ENCODE measurements at places on chromosomes 2 and 18.

- DNase-seq = peak; percentile 78
Measured at GRCh38 chr2:241161646-241162281, 11.5 kb downstream of the PPP1R7 start.

GRCh38 chr18:70622622-70623419 lies 334.0 kb downstream of the SOCS6 start:
- DNase-seq = no peak

DNA sequence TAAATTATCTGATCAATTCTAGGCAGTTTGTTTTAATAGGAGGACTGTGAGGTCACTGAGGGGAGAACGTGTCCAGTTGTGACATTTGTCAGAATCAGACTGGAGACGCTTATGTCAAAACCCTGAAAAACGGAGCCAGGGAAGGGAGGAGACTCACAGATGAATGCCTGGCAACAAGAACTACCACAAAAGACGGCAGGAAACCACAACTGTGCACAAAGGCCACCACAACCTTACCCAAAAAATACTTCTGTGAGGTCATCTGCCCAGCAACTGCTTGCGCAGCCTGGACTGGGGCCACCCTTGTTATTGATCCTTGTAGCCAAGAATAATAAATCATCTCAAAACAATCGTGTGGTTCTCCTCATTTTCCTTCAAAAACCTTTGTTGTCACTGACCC lies 173.0 kb upstream of the ALKAL2 start:
- no peak for DNase-seq

GRCh38 chr18:74840492-74841167 lies 243.0 kb downstream of the ZNF407 start:
- peak; percentile 85 for DNase-seq

DNA sequence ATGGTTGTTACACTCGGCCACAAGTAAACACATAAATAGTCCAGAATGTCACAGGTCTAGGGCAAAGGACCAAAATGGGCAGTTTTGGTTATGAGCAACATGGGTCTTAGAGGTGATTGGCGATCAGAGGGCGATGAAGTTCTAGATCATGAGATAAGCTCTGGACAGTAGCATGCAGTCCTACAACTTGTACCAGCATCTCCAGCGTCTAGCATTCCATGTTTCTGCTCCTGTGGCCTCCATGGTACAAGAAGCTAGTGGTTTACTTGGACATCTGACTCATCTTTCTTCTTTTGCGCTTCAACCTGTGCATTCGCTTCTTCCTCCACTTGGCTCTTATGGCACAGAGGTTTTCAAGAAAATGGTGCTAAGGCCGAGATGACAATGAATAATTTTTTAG lies 8.9 kb upstream of the MMADHC start:
- DNase-seq = no peak

DNA sequence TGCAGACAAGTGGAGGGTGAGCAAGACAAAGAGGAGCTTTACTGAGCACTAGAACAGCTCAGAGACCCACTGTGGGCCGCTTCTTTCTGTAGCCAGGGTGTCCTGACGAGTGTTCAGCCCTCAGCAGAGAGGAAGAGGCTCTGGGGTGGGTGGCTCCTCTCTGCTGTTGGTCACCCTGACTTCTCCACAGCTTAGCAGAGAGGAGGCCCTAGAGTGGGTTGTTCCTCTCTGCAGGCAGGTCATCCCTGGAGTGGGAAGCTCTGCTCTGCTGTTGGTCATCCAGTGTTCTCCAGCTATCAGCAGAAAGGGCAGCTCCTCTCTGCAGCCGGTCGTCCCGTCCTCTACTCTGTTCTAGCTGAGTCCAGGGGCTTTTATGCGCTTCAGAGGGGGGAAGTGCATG lies 286.5 kb downstream of the ICOS start:
- no peak for DNase-seq

DNA sequence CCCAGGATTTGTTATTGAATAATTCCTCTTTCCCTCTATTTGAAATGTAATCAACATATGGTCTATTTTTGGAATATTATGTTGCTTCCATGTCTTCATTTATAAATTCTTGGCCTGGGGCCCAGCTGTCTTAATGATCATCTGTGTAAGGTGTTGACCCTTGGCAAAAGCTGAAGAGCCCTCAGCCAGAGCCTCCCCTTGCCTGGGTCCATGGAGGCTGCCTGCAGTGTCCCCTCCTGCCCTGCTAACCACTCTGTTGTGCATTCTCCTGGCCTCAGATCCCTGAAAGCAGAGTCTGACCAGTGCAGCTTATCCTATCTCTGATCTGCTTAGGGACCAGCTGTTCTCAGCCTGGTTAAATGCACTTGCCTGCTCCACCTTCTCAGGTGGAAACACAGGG lies 226.1 kb upstream of the APCDD1 start:
- no peak for DNase-seq

DNA sequence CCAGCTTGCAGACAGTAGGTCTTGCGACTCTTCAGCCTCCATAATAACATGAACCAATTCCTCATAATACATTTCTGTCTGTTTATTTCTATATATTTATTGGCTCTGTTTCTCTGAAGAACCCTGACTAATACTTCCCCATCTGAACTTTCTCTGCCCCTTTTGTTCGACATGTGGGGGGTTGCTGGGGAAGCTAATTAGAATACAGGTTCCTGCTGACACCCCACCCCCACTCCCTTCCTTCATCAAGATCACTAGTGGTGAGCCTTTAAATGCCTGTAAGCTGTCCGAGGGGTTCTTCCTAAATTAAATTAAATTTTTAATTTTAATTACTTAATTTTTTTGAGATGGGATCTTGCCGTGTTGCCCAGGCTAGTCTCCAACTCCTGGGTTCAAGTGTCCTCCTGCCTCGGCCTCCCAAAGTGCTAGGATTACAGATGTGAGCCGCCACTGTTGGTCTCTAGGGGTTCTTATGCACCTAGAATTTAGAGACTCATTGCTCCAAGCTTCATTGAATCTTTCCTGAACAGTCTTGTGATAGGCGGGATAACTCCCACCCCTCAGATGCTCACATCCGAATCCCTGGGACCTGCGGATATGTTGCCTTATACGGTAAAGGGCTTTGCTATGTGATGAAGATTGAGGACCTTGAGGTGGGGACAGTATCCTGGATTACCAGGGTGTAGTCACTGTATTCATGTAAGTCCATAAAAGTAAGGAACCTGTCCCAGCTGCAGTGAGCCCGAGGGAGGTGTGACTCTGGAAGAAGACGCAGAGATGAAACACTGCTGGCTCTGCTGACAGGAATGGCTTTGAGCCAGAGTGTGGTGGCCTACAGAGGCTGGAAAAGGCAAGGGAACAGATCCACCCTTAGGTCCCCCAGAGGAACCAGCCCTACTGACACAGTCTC lies 26.2 kb downstream of the HPCAL1 start:
- DNase-seq = no peak

- DNase-seq = no peak
Measured at GRCh38 chr18:47968006-47968676, 37.7 kb upstream of the SMAD2 start.

DNA sequence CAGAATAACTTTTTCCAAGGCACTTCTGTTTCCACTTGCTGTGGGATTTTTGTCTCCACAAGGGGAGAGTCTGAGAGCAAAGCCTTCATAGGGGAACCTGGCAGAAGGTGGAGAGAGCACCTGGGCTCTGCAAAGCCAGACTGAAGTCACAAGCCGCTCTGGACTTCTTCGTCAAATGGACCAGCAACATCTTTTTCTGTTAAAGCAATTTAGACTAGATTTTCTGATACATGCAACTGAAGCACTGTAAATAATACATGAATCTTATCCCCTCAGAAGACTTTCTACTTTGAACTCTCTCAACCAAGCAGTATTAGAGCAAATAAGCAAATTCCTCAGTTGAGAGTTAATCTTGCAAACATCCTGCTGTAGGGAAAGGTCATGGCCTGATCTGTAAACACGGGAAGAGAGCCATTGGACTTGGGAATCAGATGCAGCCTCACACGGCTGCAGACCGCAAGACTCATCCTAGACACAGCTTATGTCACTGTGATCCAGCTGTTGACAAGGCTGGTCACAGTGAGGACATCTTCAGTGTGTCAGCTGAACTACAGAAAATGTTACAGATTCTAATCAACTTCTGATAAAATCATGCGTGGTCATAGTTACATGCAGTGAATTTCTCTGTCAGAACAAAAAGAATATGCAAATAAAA lies 3.2 kb downstream of the SH3YL1 start:
- peak; percentile 67 for DNase-seq

DNA sequence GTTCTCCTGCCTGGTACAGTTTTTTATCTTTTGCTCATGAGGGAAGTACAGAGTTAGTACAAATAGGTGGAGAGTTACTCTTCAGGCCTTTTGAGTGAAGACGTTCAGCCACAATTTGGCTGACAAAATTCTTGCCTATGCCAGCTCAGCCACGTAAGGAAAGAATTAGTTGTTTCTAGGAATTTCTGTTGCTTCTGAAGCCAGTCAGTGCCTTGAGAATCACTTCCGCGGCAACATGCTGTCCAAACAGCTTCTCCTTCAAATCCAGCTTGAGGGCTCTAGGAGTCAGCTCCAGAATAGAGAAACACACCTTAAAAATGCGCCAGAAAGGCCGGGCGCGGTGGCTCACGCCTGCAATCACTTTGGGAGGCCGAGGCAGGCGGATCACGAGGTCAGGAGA lies 27.5 kb downstream of the M1AP start:
- no peak for DNase-seq

DNA sequence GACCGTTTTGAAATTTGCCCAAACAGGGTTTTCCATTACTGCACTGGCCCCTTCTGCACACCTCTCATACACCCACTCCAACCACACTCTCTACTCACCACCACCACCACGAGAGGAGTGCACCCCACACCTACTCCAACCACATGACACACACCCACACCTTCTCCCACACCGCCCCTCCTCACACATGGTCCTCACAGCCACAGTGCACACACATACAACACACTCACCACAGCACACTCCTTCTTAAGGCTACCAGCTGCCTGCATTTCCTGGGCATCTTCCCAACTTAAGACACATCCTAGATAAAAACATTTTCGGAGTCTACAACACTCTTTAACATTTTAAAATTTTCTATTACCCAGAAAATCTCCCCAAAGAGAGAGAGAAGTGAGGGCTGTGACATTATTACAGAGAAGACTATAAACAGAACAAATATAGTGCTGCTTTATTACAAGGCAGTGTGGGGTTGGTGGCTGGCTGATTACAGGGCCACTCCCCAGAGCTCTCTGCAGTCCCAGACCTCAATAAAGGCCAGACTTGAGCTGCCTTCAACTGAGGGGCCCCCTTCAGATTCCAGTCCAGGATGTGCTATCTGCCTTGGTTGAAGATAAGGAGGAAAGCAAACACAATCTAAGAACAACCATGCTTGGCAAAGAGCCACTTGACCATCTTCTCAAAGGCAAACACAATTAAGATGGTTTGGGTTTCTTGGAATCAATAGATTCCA lies 36.1 kb downstream of the NHEJ1 start:
- peak; percentile 51 for DNase-seq

DNA sequence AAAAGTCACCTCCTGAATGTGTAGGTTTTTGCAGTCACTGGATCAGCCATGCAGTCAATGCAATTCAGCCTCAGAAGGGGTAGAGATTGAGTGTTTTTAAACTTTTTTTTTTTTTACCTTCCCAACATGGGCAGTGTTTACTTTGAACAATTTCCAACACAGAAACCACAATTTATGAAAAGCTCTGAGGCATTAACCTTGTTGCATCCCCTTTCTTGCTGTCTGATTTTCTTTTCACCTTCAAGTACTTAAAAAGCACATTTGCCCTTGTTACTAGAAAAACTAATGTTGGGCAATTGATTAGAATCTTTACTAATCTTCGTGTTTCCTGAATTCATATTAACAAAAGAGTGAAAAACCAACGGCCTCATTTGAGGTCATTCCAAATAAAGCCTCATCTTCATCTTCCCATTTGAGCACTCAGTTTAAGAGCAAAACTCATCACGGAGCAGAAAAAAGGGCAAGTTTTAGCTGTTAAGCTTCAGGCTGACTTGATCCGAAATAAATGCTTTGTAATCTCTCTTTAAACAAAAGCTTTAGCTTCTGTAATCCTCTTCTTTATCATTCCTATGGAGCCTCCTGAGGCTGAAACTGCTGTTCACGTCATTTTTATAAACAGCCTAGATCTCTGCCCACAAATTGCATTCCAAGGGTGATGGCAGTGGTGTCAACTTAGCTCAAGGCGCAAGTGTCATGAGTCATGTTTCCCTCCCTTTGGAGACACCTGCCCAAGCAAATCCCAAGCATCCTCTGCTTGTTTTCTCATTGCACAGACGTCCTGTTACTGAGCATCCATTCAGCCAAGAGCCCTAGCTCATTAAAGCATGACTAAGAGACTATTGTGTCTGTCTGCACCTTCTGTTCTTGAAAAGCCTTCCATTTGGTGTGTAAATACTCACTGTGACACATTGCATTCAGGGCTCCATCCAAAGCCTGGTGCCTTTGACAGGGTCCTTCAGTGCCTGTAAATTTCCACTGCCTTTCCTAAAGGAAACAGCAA lies 107.7 kb downstream of the HNMT start:
- peak; percentile 60 for DNase-seq

DNA sequence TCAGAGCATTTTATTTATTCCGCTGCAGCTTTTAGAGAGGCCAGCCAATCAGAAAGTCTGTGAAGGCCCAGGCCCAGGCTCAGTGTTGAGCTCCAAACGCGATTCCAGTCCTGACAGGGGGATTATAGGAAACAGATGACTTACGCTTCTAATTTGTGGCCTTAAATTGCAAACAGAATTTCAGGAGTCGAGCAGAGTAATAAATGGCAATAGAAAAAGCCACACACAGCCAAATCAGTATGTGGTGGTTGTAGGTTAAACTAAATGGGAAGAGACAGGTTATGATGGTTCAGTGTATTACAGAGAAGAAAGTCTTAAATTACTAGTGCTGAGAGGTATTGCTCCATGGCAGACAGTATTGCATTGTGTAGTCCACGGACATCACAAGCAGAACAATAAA lies 131.0 kb upstream of the ZEB2 start:
- no peak for DNase-seq

- DNase-seq = no peak
Measured at GRCh38 chr2:159758686-159759085, 39.3 kb downstream of the CD302 start.

GRCh38 chr2:19073522-19073921 lies 284.9 kb downstream of the OSR1 start:
- peak; percentile 72 for DNase-seq

DNA sequence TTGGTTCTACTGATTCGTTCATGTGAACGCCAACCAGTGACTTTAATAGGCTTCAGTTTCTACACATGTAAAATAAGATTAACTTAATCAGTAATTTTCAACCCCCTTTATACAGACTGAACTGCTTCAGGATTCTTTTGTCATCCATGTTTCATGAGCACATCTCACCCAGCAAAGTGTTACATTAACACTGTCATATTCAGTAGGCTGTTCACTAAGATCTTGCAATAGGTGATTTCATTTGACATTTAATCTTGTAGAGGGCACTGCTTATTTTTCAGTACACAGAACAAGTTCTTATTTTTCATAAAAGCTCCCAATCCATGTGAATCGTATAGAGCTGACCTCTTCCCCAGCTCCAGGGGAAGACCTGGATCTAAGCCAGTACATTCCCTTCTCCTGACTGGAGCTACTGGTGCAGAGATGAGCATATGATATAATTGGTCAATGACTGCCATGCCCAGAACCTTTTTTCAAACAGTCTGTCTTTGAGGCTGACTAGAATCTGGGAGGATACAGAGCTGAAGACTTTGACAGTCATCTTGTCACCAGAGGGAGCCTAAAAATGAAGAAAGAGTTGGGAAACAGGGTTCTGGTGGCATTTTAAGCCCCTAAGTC lies 72.2 kb upstream of the CHRNA1 start:
- peak; percentile 96 for DNase-seq

Measured in HCEC 1CT (cell line).